ENCODE measurements at places on chromosomes 4 and X. TPM values are rescaled to one million over a fixed set of nuclear protein-coding genes. Genes with fewer than 3 reads are reported as not detected.
A peak's percentile ranks its signal among the peaks of the same experiment; 100 is the strongest.

DNA sequence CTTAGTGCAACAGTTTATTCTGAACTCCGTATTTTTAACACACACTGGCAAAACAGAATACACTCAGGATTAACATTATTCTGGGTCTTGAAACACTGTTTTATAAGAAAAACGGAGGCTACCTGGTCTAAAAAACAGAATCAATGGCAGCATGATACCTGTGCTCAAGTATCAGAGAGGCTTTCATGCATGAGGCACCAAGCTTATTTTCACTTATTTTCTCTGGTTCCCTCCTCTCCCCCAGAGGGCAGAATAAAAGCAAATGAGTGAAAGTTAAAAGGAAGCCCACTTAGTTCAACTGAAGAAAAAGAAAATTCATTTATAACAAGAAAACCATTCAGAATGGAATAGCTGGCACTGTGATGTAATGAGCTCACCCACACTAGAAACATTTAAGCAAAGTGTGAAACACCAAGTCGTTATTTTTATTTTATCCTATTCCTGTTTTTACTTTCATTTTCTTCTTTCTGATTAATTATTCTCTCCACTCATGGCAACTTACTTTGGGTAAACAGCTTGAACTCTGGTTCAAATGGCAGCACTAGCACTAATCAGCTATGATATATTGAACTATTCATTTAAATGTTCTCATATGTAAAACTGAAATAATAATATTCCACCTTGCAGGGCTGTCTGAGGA, 211.8 kb downstream of the PPP3CA start:
- DNase-seq: no peak

GRCh38 chrX:57906790-57907189, 3.5 kb downstream of the ZXDA start:
- peak; percentile 49 for DNase-seq

- peak; percentile 25 for DNase-seq
Measured at GRCh38 chrX:72110876-72111708, 20.6 kb downstream of the RTL5 start.

DNA sequence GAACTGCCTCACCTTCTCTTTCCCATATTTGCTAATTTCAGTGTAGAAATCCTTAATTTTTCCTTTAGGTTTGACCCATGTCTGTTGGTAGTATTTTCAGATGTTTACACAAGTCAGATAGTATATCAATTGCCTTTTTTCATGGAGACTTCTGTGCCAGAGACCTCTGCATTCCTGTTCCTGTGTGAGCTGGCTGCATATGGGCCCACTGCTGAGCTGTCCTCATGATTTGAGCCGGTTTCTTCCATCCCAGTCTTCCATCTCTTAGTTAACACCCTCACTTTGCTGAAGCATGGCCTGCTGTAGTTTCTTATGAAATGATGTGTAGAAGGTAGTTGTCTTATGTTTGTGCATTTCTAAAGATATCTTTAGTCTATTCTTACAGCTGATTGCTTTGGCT, 40.0 kb downstream of the CDS1 start:
- peak; percentile 26 for DNase-seq

DNA sequence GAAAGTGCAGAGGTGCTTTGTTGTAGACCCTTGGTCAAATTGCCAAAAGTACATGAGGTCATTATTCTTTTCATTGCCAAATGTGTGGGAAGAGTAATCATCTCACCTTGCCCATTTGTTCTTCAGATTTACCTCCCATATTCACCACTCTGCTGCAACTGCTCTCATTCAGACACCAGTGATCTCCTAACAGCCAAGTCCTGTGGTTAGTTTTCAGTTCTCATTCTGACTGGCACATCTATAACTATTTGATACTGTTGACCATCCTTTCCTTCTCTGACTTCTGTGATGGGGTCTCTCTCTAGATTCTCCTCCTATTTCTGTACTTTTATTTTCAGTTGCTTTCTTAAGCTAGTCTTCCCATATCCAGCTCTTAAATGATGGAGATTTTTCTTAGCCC, 39.8 kb downstream of the GRIA3 start:
- no peak for DNase-seq

- no peak for DNase-seq
Measured at GRCh38 chr4:118810991-118811764, 24.7 kb downstream of the SEC24D start.

DNA sequence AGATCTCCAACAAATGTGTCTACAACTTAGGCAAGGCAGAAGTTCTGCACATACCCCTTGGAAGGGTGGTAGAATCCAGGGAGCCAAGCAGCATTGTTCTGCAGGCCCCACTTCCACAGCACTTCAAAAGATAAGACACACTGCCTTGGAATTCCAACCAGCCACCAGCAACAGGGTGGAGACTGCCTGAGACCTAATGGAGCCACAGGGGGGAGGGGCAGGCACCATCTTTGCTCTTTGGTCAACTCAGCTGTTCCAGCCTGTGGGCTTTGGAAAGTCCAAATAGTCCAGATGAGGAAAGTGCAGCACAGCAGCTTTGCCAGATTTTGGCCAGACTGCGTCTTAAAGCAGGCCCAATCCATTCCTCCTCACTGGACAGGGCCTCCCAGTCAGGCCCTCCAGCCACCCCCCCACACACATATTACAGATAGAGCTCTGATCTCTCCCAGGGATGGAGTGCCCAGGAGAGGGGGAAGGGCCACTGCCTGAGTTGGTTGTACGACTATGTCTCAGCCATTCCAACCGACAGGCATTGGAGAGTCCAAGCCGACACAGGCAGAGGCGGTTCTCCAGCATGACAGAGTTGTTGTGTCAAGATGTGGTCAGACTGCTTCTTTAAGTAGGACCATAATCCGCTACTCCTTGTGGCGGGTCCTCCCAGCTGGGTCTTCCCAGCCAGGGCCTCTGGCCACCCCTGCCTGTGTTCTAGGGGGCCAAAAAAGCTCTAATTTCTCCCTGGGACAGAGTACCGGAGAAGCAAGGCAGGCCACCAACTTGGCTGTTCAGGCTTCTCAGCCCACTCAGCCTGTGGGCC, 42.5 kb upstream of the ANTXR2 start:
- no peak for DNase-seq

GRCh38 chr4:18733961-18734360, 712.4 kb upstream of the LCORL start:
- DNase-seq: no peak

DNA sequence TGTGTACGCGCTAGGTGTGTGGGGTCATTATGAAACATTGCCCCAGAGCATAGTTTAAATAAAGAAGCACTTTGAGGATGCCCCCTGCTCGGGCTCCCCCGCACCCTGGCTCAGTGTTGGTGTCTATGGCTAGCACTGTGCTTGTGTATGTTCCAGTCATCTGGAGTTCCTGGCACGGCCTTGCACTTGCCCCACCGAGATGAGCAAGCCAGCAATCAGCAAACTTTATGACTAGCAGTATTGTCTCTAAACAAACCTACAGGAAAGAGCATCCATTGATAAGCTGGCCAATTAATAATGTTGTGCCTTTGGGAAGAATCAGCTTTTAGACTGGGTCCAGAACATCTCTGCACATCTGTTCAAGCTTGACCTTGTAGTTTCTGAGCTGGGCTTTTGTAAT, 707 bp upstream of the SHROOM4 start:
- DNase-seq: no peak

DNA sequence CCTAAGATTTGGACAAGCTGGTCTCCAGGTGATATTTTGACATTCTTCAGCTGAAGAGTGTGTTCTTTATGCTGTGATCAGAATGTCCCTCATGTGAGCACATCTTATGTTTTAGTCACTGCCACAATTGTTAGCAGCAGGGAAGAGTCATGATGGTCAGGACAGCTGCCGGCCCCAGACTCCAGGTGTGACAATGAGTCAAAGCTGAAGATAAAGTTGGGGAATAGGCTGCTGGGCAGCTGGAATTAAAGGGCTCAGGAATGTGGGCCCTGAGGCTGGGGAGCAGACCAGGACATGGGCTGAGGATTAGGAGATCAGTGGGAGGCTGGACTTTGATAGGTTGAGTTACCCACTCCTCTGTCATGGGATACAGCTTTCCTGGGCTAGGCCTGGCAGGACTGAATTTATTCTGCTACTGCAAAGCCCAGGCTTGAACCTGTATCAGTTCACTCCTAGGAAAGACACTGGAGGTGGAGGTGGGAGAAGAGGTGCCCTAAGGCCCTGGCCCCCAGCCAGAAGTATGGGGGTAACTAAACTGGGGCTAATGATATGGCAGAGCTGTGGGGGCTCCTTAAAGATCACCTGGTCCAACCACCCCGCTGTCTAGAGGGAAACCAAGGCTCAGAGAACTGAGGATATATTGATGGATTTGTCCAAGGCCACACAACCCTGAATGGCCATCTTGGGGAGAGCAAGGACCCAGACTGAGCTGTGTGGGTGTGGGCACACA, 119.5 kb downstream of the PJA1 start:
- DNase-seq: no peak

DNA sequence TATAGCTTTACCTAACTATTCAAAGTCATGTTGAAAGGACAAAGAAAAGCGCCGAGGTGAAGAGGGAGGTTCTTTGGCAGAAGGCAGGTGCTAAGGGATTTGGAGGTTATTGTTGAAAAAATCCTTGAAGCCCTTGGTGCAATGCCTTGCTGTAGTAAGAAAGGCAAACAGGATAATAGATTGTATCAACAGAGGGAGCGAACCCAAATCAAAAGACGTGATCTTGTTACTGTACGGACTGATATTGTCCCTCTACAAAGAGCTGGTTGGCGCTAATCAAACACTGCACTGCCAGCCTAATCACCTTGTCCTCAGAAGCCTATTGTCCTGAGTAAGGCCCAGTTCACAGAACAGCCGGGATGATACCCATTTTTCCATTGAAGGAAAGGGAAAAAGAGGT, 182.9 kb downstream of the ZIC3 start:
- no peak for DNase-seq

- DNase-seq: peak; percentile 14
Measured at GRCh38 chrX:18906286-18906685, 77.6 kb downstream of the PHKA2 start.

- DNase-seq: no peak
Measured at GRCh38 chr4:170051402-170051801, 25.2 kb upstream of the MFAP3L start.

GRCh38 chrX:107429090-107429489, 20.4 kb upstream of the FRMPD3 start:
- DNase-seq: no peak

Gene TCP11X2
- not detected for total RNA-seq

Gene FDCSP
- not detected for total RNA-seq

Gene MAPK10
- total RNA-seq: 12.1 TPM

Gene NEK1
- total RNA-seq: 9.8 TPM

Gene GAGE12E
- not detected for total RNA-seq

Measured in osteoblast (primary cell).